Stimulated activated CD8-positive, alpha-beta memory T cell treated with anti-CD3 and anti-CD28 coated beads, Interleukin-2, amount 100 ng/mL, for 1 hour (primary cell): ENCODE measurements at places on chromosomes 12 and 14.

DNA sequence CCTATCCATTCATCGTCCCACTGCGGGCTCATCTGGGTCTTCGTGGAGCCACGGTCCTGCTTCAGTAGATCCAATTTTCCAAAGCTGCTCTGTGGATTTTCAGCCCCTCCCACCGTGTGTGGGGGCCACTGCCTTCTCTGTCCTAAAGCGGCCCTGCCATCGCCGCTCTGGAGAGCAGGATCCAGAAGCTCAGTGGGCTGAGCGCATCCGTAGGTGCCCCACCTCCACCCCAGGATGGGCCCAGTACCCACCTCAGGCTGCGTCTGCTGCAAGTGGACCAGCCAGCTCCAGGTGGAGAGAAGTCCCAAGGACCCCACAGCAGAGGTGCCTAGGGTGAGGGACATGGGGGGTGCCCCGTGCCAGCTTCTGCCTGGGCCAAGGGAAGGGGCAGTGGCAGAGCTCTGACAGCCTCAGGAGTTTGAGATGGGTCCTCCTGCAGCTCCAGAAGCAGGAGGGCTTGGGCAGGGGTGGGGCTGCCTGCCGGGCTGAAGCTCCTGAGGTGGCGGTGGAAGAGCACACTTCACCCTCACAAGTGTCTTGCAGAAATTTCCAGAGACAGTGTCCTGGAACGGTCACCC is 148.1 kb upstream of the C14orf180 start:
- DNase-seq, result no peak

DNA sequence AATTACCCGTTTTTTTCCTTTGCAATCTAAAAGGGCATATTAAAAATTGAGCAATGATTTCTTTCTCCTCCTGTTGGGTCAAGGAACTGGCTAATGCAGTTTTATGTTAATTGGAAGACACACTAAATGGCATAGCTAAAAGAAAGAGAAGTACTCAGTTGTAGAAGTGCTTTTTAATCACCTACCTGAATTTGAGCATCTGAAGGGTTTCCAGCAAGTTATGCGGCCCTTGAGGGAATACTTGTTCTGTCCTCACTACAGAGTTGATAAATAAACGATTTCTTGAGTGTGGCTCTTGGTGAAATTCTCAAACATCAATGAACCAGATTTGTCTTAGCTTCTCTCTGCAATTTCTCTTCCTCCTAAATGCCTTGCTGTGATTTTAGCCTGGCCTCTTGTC is 184.1 kb upstream of the RPH3A start:
- no peak for DNase-seq

DNA sequence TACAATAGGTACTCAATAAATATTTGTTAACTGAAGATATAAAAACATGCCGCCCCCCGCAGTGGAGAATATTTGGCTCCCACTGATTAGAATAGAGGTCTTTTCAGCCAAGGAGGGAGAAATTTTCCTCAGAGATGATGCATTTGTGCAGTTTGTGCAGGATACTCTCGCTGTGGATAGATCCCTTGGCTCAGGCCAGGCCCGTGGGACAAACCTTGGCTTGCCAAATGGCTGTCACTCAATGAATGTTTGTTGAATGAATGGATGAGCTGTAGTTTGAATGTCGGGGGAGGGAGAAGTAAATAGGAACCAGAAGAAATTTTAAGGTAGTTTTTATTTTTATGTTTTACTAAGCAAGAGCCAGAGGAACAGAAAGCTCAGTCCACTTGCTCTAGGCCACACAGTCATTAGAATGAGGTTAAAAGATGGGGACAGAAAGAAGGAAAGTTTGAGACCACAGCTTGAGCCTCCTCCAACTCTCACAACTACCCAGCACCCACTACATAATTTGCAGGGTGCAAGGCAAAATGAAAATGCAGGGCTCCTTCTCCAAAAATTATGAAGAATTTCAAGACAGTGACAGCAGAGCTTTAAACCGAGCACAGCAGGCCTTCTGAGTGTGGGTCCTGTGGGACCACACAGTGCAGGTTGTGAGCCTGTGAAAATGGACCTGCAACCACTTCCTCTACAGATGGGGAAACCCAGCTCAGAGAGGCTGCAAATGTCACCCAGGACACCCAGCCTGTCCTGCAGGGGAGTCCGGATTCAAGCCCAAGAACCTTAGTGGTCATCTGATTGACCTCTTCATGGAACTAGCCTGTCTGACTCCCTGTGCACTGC is 51.4 kb downstream of the WSCD2 start:
- no peak for DNase-seq

GRCh38 chr12:117552971-117553370 is 191.5 kb upstream of the NOS1 start:
- no peak for DNase-seq

GRCh38 chr14:80664576-80664975 is 277.0 kb downstream of the CEP128 start:
- DNase-seq, result no peak

DNA sequence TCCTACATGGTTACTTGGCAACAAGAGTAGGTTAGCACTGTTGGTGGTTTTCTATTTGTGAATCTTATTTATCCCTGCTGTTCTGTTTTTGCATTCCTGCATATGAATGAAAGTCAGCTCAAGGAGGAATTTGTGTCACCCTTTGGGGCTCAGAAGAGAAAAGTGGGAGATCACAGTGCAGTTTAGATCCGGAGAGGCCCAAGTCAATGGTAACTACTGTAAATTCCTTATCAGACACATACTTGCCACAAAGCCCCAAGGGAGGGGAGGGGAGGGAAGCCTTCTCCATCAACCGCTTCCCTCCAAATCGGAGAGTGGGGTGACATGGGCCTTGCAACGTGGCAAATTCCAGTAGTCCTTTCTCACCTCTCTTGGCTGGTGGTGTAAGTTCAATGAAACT is 15.0 kb downstream of the GSG1 start:
- no peak for DNase-seq

GRCh38 chr14:30587141-30587540 is 28.2 kb downstream of the G2E3 start:
- no peak for DNase-seq

DNA sequence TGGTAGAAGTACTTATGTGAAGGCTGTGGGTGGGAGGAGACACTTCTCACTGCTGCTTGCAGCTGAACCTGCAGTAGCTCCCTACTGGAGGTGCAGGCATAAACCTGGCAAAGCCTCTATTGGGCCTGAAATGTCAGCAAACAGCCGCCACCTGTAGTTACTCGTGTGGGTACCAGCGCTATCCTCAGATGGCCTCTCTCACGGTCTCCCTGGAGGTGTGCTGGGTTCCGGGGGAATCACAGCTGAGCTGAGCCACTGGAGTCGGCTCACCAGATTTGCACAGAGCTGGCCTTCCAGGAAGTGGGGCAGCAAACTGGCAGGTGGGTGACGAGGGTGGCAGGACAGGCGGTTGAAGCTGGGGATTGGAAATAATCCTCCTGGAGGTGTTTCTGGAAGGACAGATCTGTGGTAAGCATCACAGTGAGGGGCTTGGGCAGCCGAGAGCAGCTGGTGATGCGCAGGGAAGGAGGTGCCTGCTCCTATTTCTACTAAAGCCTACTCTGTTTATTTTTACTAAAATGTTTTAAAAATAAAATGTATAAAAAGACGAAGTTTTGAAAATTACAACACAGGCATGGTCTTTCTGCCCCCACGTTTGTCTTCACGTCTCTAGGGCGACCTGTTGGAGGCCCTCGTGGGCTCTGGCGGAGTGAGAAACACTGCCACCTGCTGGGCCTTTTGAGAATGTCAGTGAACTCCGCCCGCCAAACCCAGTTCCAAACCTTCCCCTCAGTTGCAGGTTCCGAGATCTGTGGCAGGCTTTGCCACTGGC is 67.8 kb upstream of the PLEKHG3 start:
- peak; percentile 46 for DNase-seq

DNA sequence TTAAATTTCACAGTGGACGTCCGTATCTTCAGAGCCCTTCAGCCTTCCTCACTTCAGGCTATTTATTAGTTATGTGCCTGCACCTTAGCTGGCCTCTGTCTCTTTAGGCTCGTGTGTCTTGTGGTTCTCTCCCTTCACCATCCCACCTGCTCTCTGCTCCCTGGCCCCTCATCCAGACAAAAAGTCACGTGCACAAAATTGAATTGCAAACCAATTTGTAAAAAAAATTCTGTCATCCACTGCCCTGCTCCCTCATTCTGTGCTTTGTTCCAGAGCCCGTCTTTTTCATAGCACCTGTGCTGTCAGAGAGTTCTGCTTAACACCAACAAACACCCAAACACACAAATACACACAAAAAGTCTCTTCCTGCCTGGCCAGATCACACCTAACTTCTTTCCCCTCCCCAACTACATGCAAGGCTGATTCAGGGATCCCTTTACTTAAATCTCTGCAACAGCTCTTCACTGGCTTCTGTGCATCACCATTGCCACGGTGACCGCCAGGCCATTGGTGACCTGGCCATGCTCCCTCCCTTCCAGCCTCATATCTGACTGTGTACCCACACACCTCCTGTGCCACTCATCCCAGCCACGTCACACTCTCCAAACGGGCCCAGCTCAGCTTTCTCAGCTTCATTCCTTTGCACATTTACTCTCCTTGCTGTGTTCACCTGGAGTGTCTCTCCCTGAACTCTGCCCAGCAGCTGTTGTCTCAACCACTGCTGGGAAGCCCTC is 205.7 kb downstream of the TTC8 start:
- DNase-seq, result no peak

DNA sequence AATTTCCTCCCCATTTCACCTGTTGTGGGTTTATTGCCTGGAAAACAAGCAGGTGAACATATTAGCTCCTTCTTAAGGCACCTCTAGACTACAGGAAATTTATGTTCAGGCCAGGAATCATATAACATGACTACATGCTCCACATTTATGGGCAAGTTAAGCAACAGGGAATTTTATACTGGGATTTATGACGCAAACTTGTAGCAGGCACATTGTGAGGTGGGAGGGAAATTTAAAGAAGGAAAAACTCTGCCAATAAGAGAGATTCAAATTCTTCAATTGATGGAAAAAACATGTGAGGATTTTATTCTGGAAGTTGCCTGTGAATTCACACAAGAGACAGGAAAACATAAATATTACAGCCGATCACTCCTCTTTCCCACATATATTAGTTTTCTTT is 93.9 kb downstream of the TBC1D30 start:
- DNase-seq, result no peak

DNA sequence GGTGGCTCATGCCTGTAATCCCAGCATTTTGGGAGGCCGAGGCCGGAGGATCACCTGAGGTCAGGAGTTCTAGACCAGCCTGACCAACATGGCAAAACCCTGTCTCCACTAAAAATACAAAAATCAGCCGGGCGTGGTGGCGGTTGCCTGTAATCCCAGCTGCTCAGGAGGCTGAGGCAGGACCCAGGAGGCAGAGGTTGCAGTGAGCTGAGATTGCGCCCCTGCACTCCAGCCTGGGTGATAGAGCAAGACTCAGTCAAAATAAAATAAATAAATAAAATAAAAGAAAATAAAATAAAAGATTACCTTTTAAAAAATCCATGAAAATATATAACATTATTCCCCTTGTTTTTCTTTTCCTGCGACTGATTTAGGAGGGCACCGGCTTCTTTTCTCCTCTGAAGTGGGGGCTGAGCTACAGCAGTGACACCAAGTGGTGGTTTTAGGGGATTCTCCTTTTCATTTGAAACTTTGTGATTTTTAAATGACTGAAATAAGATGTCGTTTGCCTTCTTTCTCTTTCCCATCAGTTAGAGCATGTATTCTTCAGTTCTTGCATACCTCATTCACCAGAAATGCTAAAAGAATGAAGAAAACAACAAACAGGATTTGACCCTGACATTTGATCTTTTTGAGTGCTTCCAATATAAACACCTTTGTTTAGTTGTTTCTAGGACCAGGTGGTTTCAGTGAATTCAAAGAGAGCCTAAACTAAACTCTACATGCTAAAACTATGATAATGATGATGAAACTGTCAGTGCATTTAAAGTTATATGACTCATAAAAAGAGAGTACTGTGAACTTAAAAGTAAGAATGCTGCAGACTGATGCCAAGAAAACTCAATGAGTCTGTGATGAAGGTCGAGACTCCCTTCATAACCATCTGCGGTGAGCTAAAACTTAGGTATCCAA is 22.6 kb upstream of the PKP2 start:
- DNase-seq, result no peak

DNA sequence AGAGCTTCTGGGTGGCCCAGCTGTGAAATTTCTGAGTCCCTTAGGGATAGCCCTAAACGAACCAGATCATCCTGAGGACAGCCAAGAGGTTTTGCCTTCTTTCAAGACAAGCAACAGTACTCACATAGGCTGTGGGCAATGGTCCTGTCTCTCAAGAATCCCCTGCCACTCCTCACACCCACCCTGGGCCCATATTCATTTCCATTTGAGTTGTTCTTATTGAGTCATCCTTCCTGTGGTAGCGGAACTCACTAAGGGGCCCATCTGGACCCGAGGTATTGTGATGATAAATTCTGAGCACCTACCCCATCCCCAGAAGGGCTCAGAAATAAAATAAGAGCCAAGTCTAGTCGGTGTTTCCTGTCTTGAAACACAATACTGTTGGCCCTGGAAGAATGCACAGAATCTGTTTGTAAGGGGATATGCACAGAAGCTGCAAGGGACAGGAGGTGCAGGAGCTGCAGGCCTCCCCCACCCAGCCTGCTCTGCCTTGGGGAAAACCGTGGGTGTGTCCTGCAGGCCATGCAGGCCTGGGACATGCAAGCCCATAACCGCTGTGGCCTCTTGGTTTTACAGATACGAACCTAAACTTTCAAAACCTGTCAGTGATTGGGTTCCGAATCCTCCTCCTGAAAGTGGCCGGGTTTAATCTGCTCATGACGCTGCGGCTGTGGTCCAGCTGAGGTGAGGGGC is 38.9 kb downstream of the DAD1 start:
- DNase-seq, result no peak

GRCh38 chr12:1576410-1577241 is 17.8 kb downstream of the FBXL14 start:
- no peak for DNase-seq

- DNase-seq, result peak; percentile 53
Measured at GRCh38 chr12:57093415-57094207, 4.7 kb downstream of the NAB2 start.

DNA sequence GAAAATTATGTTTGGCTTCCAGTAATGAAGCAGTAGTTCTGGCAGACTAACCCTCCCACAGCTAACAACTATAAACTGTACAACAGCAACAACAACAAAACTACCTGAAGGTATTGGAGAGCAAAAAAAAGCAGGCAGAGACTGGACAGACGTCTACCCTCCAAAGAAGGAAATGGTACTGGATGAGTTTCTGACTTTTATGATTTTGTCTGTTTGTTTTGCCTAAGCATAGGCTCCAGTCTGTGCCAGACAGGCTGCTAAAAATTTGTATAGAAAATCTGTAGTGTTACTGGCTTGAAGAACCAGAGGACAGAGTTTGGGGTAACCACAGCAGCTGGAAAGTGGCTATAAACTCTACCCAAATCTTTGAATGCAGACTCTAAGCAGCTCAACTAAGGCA is 131.3 kb downstream of the SLC25A47 start:
- no peak for DNase-seq

GRCh38 chr14:23610815-23611289 is 25.3 kb upstream of the DHRS2 start:
- DNase-seq, result no peak

GRCh38 chr14:68792678-68792978 is 239 bp downstream of the ZFP36L1 start:
- no peak for DNase-seq
